CD8-positive, alpha-beta T cell (primary cell): ENCODE measurements at places on chromosomes 16 and 17.
A peak's percentile ranks its signal among the peaks of the same experiment; 100 is the strongest.

DNA sequence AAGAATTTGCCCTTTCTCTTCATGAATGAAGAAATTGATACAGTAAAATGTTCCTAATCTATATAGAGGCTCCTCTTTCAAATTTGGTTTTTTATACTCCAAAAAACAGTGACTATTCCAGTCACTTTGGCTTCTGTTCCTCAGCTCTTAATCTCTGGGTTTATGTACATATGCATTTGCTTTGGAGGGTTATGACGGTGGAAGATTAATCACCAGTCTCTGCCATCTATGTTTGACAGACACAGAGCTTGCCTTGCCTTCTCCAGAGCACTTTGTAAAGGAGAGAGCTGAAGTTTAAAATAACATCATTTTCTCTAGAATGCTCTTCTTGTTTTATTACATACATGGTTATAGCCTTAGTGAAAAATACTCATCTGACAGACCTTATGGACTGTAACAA, 99.3 kb downstream of the NLK start:
- no peak for DNase-seq

DNA sequence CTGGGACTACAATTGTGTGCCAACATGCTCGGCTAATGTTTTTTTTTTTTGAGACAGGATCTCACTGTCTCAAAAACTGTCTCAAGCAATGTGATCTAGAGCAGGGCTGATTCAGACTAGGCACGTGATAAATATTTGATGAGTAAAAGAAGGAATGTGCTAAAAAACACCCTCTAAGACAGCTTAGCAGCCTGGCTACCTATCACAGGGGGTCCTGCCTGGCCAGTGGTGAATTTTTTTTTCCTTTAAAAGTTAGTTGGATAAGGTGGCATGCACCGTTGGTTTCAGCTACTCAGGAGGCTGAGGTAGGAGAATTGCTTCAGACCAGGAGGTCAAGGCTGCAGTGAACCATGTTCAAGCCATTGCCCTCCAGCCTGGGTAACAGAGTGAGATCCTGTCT, 14.8 kb upstream of the GPATCH8 start:
- no peak for DNase-seq

DNA sequence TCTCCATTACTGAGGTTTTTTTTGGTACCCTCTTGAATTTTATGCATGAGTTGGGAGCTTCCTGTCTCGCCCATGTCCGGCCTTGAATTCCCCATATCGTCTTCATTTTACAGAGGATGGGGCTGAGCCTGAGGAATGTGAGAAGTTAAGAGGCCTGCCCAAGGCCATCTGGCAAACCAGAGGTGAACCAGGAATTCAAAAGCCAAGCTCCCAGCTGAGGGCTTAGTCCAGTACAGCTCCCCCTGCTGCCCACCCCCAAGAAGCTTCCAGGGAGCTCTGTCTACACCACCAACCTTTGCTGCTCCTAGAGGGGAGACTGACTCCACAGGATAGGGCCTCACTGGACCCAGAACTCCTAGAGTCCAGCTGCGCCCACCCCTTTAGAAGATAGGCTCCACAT, 20.7 kb upstream of the C16orf78 start:
- DNase-seq, result no peak

DNA sequence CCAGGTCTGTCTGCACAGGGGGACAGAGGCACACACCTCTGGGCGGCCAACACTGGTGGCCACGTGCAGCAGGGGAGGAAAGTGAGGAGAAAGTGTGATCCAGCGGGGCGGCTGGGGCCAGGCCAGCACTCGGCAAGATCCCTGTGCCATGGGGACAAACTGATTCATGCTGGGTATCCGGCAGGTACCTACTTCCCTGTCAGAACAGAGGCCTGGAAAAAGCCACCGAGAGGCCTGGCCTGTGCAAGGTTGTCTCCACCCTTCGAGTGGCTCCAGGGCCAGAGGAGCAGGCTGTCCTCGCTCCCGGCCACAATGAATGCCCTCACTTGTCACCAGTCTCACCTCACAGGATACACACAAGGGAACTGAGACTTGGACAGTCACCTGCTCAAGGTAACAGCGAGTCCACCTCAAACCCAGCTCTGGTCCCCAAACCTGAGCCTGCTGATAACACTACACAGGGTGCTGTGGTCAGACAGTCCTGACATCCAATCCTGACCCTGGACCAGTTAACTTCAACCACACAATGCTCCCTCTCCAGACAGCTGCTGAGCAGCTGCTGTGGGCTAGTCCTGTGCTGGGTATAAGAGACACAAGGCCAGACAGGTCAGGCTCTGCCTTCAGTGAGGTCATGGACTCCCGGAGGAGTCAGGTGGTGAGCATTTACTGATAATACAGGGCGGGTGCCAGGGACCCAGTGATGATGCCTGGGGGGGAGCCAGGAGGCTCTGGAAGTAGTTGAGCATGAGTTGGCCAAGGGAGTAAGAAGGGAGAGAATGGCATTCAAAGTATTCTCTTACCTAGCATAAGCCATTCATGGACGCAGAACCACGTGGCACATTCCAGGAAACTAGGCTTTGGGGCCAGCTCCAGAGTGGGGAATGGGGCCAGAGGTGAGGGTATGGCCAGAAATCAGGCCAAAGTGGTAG, 53.0 kb downstream of the VAC14 start:
- no peak for DNase-seq

DNA sequence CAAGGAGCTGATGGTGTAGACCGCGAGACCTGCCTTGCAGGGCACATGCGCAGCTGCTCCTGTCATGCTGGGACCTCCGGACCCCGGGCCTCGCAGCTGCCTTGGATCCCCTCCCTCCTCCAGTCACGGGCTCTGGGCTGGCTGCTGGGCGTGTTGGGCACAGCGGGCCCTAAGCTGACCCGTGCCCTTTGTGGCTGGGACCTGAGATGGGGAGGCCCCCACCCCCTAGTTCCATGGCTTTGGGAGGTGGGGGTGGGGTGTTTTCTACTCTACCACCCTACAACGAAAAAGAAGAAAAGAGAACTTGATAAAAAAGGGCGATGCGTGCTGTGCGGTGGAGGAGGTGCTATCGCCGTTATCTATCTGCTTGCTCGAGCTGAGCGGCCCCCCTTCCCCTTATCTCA, 14.5 kb downstream of the ZFPM1 start:
- DNase-seq, result no peak

DNA sequence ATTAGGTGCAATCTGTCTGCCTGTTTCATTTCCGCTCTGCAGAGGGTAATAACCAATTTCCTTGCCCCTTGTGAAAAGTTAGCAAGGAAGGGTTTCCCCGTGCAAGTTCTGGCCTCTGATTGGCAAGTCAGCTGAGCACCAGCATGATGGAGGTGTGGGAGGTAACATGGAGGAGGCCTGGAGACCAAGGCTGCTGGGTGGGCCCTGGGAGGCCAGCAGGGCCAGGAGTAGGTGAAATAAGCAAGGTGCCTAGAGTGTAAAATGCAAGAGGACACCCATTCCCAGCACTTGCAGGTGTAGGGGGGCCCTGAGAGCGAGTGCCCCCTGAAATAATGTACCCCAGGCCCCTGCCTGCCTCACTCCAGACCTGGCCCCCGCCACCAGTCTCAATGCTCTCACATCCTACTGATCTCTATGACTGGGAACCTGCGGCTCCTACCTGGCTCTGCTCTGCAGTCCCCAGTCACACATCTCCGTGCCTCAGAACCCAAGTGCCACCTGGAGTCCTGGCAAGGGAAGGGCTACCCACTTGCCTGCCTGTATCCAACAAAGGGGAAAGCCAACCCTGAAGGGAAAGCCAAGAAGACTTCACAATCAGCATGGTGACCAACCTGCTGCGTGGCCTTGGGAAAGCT, 116.2 kb downstream of the C16orf78 start:
- no peak for DNase-seq

GRCh38 chr17:50184611-50185398, 16.6 kb downstream of the COL1A1 start:
- DNase-seq, result no peak

GRCh38 chr17:64003526-64004121, 5.5 kb downstream of the PRR29 start:
- DNase-seq, result no peak

DNA sequence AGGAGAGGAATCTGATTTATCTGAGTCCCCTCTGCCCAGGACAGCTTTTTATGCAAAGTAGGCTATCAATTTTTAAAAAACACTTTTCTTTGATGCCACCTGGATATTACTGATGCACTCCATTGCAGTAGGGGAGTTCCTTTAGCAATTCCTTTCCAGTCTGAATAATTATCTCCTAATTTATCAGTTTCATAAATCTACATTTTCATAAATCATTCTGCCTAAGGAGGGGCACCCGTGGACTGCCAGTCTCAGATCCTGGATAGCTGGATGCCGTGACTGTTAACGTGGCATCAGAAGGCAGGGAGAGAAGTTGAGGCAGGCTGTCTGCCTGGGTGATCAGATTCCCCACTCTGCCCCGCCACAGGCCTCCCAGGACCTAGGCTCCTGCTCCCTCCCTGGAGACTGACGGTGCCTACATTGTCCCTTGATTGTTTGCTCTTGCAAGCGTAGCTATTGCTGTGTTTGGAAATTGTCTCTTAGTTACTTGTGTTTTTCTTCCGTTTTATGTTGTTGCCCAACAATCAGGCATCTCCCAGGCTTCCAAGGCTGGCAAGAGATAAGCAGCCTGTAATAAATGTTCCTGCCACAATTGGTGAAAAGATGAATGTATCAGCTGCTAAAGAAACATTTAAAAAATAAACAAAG, 75.2 kb downstream of the KATNIP start:
- DNase-seq, result no peak

DNA sequence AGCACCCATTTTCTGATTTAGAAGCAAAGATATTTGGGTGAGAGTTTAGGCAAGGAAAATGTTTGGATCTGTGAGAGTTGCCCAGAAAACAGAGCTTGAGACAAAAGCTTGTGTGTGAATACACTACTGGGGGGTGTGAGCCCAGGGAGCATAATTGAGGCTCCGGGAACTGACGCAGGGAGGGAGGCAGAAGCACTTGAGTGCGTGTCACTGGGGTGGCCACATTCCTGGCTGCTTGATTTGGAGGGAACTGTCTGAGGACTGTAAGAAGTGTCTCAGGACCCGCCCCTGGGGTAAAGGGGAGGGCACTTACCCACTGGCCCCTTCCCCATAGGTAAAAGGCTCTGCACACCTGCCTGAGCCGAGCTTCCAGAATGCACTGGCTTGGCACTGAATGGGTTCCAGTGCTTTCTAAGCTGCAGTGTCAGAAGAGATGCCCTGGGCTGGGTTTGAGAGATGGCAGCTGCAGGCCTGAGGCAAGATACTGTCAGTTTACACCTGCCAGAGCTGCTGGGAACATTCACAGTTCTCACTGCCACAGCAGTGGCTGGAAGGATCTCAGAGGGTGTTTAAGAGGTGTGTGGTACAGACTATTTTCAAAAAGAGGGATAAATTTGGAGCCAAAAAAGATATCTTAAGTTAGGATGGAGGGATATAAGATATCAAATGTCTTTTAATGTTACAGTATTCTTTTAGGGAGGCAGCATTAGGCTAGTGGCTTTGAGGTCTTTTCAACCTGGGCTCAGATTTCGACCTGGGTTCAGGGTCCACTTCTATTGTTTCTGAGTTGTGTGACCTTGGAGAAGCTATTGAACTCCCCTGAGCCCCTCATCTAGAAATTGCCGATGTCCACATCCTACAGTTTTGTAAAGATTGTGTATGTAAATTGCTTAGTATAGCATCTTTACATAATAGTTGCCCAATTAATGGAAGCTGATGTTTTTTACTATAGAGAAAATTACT, 6.9 kb upstream of the TEX2 start:
- DNase-seq, result no peak

DNA sequence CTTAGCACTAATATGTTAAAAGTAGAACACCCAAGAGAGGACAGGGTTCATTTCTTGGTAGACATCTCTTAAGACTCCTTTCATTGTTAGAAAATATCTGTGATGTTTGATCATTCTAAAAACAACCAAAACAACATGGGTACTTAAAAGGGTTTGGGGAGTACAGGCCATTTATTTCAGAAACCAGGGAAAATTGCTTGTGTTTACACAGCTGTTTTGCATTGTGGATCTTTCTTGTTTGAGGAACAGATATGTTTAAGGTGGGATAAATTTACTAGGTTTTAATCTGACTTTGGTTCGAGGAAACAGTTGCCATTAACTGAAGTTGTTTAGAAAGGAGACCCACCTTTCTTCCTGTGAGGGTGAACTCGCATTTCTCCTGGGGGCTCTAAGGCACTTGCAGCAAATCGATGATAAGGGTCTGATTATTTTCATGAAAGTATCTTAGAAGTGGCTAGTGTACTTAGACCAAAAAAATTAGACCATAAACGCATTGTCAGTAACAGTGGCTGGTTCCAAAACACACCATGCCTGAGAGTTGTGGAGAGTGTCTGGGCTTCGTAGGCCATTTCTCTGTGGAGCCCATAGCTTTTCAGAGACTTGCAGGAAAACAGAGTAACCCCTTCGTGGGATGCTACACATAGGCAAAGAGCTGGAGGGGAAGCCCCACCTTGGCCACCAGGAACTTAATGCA, 17.6 kb downstream of the CLUAP1 start:
- DNase-seq, result no peak

- DNase-seq, result no peak
Observed at GRCh38 chr17:34299956-34300577, 14.5 kb downstream of the CCL11 start.

DNA sequence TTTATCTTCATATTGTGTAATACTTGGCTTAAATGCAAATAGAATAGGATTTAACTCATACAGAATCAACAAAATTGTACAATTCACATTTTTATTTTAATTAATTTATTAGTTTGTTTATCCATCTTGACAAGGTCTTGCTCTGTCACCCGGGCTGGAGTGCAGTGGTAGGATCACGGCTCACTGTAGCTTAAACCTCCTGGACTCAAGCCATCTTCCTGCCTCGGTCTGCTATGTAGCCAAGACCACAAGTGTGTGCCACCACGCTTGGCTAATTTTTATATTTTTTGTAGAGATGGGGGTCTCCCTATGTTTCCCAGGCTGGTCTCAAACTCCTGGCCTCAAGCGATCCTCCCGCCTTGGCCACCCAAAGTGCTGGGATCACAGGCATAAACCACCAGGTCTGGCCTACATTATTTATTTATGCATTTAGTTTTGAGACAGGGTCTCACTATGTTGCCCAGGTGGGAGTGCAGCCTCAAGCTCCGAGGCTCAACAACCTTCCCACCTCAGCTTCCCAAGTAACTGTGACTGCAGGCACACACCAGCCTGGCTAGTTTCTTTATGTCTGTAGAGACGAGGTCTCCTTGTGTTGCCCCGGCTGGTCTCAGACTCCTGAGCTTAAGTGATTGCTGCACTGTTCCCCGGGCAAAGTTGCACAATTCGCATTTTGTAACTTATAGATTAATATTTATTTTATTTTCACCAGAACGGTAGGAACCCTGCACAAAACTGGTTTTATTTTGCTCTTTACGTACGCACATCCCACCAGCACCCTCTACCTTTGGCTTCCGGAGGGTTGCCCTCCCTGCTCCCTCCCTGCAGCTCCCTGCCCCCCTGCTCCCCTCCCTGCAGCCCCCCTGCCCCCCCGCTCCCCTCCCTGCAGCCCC, 4.9 kb downstream of the DPEP1 start:
- no peak for DNase-seq

DNA sequence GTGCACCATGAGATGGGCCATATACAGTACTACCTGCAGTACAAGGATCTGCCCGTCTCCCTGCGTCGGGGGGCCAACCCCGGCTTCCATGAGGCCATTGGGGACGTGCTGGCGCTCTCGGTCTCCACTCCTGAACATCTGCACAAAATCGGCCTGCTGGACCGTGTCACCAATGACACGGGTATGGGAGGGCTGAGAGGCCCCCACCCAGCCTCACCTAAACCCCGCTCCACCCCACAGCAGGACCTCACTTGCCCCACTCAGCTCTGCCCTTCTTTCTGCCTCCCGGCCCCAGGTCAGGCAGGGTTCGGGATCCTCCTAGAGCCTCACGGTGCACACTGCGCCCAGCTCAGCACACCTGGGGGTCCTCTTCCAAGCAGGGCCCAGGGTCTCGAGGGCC, 5.6 kb downstream of the ACE start:
- DNase-seq, result no peak

- DNase-seq, result peak; percentile 87
Observed at GRCh38 chr17:81636505-81637288, at the start of the genes NPLOC4 and TSPAN10. Gene NPLOC4 (minus strand): TSS chr17:81637112. CDS start chr17:81636930, 182 bp downstream. Gene TSPAN10 (plus strand): TSS chr17:81637196. CDS start chr17:81642413, 5,217 bp downstream.
